ENCODE measurements at places on chromosomes 2 and 18.

DNA sequence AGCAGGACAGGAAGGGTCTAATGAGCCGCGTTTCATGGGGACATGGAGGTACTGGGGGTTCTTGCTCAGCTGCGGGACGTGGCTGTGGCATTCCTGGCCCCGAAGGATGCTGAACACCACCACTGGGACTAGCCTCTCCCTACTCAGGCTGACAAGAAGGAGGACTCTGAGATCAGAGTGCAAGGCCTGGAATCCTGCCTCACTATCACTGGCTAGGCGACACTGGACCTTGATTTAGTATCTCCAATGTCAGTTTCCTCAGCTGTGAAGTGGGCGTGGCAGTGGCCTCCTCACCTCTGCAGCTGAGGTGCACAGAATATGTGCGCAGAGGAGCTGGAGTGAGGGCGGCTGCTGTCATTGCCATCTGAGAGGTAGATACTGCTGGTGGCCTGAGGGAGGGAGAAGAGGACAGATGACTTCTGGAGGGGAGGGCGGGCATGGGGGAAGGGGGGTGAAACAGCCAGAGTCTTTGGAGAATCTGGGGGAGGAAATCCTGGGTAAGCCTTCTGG is 157.8 kb upstream of the CAPN13 start:
- no peak for DNase-seq

DNA sequence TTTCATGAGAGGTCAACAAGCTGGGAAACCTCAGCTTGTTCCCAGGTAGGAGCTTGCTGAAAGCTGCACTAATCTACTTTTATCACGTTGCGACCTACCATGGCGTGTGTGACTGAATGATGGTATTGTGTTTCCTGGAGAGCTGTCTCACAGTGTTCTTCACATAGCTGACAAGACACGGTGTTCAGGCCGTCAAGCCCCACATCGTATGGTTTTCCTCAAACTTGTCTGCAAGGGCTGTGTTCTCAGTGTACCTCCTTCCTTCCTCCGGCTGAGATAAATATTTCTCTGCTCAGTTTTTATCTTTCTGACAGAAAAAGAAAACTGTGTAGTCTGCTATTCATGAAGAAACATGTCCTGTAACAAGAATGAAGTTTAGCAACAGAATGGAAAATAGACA is 244.8 kb downstream of the DCDC2C start:
- DNase-seq: no peak

DNA sequence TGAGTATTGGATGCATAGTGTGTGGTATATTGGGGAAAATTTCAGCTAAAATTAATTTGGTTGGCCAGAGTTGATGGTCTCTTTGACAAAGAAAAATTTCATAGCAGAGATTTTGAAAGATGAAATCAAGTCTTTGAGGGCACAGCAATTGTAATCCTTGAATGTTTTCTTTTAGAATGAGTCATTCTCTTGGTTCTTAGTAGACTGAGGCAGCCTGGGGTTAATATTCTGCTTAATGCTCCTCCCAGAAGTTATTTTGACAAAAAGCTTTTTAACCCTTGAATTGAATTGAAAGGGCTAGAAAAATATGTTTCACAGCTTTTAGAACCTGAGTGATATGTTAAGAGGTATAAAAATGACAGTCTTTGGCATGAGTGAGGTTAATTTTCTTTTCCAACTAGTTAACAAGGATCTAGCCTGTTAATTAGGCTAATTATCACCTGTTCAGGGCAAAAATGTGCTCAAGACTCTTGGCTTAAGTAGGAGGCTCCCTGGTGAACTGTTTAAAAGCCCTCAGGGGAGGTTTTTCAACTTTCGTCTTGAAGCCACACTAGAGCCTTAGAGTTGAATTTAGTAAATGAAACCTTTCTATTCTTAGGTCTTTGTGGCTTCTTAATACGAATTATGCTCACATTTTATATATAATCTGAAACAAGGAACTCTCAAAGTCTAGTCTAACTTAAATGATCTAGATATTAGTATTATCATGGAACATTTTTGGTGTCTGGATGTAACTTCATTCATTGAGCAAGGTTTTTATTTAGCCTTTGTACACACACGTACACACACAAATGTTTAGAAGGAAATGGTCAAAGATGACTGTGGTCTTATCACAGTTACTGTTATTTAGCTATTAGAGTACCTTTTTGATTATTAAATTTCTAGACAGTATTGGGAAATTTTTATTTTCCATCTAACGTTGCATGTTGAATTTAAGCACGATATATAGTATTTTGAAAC is 272.5 kb downstream of the ZNF407 start:
- no peak for DNase-seq

DNA sequence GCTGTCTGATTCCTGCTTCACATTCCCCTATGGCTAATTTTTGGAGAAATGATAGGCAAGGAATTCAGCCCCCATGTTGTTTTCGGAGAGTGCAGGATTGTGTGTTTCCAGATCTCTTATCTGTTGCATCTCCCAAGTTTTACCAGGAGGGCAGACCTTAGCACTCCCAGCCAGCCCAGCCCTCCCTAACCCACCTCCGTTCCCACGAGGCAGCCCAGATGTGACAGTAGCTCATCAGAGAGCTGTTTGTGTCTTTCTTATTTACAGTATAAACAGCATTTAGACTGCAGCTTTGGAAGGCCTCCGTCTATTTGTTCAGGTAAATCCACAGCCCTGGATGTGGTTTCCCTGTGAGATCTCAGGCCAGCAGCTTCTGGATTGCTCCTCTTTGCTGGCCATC is 91.6 kb downstream of the THNSL2 start:
- no peak for DNase-seq

- DNase-seq: no peak
These were observed 355.2 kb downstream of the GALNT13 start for GRCh38 chr2:154226931-154227330.
